ENCODE measurements at places on chromosomes 7 and 10.
A peak's percentile ranks its signal among the peaks of the same experiment; 100 is the strongest.

GRCh38 chr7:13851736-13852135 lies 137.7 kb downstream of the ETV1 start:
- DNase-seq, result no peak

- DNase-seq, result peak; percentile 20
Measured at GRCh38 chr10:76270464-76270863, 839.0 kb downstream of the LRMDA start.

DNA sequence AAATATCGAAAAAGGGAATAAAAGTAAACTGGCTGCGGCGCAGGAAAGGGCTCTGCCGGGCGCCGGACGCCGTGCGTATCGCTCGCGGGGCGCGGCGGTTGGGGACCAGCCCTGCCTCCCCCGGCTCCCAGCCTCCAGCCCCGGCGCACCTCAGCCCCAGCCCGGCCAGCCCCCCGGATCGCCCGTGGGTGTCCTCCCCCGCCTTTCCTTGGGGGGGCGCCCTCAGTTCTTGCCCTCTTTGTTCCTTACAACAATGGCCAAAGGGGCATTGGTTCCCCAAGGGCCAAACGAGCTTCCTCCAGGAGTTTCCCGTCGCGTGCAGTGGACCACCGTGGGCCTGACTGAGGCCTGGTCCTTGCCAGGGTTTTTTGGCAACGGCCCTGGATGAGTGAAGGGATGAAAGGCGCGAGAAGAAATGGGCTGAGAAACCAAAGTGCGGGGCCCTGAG lies 1.2 kb downstream of the MACROH2A2 start:
- peak; percentile 52 for DNase-seq

DNA sequence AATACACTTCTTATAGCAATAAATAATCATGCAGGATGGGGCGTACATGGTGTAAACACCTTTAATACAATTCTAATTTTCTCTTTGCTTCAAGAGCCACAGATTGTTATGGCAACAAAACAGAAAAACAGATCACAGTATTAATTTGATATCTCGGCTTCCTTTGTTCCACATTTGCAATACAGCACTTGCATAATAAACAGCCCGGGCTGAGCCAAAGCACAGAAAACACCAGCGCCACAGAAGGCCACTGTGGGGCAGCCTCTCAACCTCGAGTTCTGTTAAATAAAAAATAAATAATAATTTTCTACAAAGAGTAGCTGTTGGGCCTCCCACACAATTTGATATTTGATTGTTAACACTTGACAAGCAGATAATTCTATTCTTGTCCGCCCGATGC lies 255.9 kb downstream of the USP6NL start:
- no peak for DNase-seq

GRCh38 chr7:147937428-147937827 lies 653.1 kb upstream of the C7orf33 start:
- DNase-seq, result no peak

DNA sequence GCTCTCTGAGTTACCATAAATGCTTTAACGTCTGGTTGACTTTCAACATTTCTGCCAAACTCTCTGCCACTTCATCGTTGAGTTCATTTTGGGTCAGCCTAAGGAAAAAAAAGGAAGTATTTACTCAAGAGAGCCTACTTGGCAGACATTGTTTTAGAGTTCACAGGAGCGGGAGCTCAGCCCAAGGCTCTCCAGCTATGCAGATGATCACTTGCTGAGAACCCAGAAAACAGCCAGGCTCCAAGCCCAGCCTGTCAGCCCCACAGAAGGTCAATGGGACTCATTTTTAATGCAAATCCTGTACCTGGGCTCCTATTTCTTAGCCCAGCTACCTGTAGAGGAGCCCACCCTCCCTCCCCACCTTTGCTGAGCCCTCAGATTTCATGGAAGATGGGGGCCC lies 45.5 kb downstream of the NOD1 start:
- DNase-seq, result peak; percentile 56

DNA sequence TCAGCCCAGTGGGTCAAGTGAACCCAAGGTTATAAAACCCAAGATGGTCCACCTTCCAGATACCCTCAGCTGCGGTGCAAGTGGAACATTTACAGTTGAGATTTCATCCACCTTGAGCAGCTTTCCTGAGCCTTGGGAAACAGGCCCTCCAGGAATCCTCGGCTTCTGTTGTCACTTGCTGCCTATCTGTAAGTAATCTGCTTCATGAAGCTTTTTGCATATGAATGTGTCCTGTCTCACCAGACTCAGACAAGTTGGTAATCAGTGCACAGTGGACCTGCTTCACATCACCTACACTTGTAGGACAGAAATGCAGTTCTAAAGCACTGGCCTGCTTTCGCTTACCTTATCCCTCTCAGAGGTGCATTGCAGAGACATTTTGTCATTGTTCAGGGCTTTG lies 80.3 kb downstream of the FAM185A start:
- no peak for DNase-seq

DNA sequence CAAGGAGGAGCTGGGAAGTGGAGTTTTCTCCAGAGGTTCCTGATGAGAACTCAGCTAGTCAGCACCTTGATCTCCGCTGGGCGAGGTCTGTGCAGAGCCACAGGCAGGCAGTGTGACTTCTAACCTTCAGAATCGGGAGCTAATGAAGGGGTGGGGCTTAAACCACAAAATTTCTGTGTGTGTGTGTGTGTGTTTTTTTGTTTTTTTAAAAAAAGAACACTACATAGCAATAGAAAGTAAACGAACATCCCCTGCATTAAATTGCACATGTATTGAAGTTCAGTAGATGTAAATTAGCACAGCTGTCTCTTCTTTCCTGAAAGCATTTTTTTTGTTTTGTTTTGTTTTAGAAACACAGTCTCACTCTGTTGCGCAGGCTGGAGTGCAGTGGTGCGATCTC lies 46.2 kb downstream of the RBM17 start:
- no peak for DNase-seq

DNA sequence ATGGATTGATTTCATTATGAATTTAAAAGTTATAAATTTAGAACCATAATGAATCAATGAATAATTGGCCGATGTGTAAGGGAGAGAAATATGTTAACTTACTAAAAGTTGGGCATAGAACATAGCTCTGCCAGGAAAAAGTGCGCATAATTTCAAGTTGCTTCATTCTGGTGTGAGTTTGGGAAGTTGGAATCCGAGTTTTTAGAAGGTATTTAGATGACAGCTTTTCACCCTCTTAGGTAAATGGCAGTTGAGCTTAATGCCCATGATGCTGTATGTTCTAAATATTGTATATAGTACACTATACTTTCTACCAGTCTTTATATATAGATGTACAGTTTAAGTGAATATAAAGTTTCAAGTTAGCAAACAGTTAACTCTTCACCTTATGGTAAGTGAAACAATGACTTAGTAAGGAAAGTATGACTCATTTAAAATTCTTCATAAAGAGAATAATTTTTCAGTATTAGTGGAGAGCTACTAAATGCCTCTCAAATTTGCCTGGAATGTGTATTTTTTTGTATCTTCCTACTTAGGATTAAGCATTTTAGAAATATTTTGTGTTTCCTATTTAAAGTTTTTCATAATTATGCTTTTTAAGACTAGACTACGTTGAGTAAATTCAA lies 1.6 kb downstream of the C1GALT1 start:
- DNase-seq, result peak; percentile 30

- peak; percentile 90 for DNase-seq
Measured at GRCh38 chr7:2248984-2249694, 7.1 kb downstream of the NUDT1 start.

DNA sequence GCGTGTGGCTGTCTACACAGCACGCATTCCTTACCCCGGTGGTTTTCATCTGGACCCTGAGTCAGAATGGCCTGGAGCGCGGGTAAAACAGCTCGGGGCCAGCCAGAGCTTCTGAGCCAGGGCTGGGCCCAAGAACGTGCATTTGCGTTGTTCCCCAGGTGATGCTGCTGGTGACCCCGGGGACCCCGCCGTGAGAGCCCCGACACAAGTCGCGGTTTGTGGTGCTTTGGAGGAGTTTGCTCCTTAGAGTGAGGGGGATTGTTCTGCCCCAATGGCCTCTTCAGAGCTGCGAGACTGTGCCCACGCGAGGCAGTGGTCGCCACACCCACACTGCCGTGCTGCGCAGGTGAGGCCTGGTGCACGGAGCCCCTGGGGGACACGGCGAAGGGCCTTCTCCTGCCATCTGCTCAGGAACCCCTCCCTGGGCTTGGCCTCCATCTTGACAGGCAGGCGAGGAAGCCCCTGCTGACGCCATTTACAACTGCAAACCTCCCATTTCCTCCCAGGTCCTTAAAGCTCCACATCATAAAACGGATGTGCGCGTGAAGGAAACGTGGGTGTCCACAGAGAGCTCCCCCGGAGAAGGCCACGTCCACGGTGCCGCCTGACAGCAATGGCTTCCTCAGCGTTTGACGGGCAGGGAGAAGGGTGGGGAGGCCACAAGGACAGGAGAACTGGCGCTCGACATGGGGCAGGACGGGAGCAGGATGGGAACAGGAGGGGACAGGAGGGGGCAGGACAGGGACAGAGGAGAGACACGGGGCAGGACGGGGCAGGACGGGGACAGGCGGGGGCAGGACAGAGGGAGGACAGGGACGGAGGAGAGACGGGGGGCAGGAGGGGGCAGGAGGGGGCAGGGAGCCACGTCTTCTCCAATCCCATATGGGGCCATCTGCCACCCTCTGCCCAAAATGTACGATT lies 477.2 kb downstream of the DNAJB6 start:
- no peak for DNase-seq

DNA sequence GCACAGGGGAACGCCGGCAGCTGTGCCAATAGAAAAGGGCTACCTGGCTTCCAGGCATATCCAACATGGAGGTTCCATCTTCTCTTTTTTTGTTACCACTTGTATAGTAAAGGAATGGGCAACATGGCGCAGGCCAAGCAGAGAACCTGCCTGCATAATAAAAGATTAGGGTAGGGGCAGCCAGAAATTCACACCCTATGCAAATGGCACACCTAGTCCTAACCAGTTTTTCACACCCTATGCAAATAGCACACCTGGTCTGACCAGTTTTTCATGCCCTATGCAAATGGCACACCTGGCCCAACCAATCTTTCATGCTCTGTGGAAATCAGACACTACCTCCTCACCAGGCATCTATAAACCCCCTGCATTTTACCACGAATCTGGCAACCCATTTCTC lies 369.5 kb downstream of the IPMK start:
- no peak for DNase-seq

- no peak for DNase-seq
Measured at GRCh38 chr10:114420811-114421485, 16.6 kb upstream of the AFAP1L2 start.

- no peak for DNase-seq
Measured at GRCh38 chr7:12942609-12943008, 255.2 kb downstream of the ARL4A start.

DNA sequence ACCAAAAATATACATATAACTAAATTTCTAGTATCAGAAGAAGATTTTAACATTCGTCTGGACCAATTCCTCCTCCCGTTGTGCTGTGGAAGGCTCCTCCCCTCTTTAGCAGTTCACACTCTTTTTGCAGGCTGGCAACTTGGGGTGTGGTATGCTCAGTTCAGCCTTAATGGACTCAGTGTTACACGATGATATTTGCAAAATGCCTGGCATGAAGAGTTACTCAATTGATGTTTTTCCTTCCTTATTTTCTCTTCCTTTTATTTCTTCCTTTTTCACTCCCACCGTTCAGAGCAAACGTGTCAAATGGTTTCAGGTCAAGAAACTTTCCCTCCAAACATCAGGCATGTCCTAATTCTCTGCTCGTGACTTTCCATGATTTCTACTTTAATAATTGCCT lies 248.3 kb downstream of the PHF14 start:
- DNase-seq, result peak; percentile 15

DNA sequence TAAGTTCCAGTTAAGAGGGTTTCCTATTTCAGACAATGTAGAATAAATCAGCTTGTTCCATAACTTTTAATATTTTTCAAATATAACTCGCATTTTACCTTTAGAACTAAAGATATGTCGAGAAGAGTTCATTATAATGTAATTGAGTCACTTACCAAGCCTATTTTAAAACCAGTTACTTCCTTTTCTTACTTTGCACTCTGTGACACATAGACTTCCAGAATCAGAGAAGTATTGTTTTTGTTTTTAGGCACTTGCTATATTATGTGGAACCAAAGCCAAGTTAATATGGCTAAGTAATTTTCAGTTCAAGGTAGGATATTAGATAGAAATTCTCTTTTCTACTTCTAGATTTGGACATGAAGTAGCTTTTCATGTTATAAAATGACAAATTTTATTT lies 182.7 kb upstream of the PRPS1L1 start:
- DNase-seq, result peak; percentile 20

GRCh38 chr10:14748441-14748840 lies 26.3 kb downstream of the FAM107B start:
- no peak for DNase-seq

DNA sequence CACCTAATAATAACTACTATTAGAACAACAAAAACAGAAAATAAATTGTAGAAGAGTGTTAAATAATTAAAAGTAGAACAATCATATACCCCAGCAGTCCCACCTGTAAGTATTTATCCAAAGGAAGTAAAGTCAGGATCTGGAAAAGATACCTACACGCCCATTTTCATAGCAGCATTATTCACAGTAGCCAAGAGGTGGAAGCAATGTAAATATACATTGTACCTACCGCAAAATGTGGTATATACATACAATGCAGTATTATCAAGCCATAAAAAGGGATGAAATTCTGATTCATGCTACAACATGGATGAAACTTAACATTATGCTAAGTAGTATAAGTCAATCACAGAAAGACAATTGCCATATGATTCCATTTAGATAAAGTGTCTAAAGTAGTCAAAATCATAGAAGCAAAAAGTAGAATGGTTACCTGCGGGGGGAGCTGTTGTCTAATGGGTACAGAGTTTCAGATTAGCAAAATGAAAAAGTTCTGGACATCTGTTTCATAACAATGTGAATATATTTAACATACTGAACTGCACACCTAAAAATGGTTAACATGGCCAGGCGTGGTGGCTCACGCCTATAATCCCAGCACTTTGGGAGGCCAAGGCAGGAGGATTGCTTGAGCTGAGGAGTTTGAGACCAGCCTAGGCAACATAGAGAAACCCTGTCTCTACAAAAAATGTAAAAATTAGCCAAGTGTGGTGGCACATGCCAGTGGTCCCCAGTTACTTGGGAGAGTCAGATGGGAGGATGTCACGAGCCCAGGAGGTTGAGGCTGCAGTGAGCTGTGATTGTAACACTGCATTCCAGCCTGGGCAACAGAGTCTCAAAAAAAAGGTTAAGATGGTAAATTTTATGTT lies 6.0 kb upstream of the TMED4 start:
- peak; percentile 77 for DNase-seq

- DNase-seq, result no peak
Measured at GRCh38 chr10:121873236-121873635, 54.6 kb downstream of the ATE1 start.

DNA sequence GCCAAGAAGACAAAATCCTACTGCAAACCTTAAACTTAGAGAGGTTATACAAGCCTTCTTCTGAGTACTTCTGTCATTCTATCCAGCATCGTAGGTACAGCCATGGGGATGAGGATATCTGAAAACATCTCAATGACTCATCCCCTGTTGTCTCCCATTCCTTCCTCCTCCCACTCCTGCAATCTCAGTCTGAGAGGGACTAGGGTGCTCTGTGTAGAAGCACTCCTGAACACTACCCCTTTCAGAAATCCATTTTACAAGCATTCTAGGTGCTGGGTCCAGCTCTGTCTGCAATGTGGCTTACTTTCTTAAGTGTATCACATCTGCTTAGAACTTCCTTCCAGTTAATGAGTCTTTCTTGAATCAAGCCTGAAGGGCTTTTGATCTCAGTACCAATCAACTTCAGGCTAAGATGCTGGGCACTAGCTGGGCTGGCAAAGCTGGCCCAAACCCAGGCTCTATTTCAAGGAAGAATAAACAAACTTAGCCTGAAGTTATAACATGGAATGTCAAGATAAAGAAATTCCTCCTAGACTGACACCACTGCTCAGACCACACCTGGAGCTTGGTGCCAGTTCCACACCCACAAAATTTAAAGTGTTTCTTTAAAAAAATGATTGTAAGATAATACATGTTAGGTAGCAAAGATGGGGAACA lies 270.3 kb upstream of the AOAH start:
- DNase-seq, result no peak

All from suppressor macrophage treated with lipopolysaccharide for 1 hour (primary cell).